Lower lobe of right lung (tissue), 2 donors: ENCODE measurements at places on chromosomes 4 and X. TPM values are rescaled to one million over a fixed set of nuclear protein-coding genes. Genes with fewer than 3 reads are reported as not detected.

Gene TCP11X2
- total RNA-seq: 0.27 TPM

Gene SPANXN3
- total RNA-seq: not detected

Gene FOXR2
- not detected for total RNA-seq

DNA sequence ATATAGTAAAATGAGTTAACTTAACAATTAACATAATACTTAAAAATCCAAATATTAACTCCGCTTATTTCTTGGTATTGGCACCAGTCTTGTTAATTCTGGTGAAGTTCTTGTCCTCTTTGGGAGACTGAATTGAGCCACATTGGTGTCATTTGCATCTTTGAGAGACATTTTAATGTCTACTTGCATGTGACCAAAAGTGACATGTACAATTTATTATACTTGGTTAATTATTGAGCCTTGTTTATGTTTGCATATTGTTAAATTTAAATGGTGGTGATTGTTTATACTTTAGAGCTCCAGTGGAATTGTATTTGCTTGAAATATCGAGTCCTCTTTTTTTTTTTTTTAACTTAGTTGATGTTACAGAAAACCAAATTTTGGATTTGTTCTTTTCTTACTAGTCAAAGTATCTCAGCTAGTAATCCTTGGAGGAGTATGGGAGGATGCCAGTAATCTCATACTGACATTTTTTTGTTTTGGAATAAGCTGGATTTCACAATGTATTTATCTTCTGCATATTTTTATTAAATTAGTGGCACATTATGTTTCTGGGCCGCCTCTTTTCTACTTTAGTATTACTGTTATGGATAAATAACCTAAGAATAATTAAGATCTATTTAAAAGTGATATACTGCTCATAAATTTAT is 3.9 kb downstream of the SPCS3 start:
- DNase-seq: no peak
- no peak overlapping the region for H3K27ac ChIP-seq
- H3K4me1 ChIP-seq: peaks cover 47% of the 10 kb centered on the region

DNA sequence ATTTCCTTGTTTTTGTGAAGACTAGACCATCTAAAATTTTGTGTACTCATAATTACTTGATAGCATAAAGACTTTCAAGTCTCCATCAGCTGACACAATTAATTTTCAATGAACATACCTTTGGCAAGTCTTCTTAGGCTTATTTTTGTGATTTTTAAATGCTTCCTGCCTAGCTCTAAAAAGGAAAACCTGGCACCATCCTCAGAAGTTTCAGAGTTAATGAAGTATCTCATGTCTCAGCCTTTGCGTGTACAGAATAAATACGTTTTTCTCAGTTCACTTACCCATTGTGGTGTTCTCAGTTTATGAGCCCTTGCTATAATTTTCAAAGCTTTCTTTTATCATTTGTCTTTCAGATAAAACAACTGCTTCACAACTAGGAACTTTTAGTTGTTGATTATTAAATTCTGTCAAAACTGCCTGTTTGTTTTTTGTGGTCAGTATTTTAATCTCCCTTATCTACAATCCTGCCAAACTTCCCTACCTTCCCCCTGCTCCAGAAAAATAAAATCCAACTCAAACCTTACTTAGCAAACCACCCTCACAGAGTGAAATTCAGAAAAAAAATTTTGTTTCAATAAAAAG is 21.6 kb downstream of the ADD1 start:
- H3K4me3 ChIP-seq: no peak overlapping the region
- DNase-seq: no peak
- H3K4me1 ChIP-seq: peaks cover 100% of the 10 kb centered on the region
- H3K27ac ChIP-seq: peak overlapping the region; percentile 15
- H3K27me3 ChIP-seq: no peaks in the 10 kb centered on the region

DNA sequence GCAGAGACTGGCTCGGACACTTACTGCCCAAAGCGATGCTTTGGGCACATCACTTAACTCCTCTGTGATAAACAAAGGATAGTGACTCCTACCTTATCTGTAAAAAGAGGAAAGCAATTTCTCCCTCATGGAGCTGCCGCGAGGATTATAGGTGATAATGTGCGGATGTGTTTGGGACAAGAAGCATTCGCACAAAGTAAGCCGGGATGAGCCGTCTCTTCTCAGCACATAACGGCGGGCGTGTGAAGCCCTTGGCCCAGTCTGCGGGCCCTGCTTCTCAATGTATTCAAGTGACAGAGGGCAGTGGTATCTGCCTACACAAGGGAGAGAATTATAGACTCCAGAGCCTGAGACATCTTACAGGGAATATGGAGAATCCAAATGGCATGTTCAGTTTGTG is 550.3 kb upstream of the CPEB2 start:
- no peak overlapping the region for H3K4me3 ChIP-seq
- H3K36me3 ChIP-seq: no peaks in the 10 kb centered on the region
- no peak for DNase-seq

DNA sequence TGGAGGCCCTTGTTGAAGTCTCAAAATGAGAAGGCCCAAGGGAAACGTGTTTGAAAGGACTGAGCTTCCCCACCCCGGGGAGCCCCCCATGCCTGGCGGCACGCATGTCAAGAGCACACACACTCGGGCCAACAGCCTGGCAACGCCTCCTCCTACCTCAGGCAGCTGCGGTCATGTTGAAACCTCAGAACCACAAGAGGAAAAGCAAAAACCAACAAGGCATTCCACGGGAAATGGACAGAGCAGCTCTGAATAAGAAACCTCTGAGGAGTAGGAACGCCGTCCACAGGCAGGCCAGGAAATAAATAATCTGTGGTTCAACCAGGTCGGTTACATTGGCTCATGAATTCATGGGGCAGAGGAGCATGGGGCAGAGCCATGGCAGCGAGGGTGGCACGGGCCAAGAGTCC is 95.7 kb upstream of the AFAP1 start:
- no peaks in the 10 kb centered on the region for H3K27me3 ChIP-seq
- no peak overlapping the region for H3K27ac ChIP-seq
- DNase-seq: no peak

- no peaks in the 10 kb centered on the region for H3K36me3 ChIP-seq
- H3K27ac ChIP-seq: no peak overlapping the region
- H3K4me3 ChIP-seq: no peak overlapping the region
- DNase-seq: no peak
- no peaks in the 10 kb centered on the region for H3K27me3 ChIP-seq
- H3K4me1 ChIP-seq: no peaks in the 10 kb centered on the region
These were observed 139.4 kb upstream of the OTUD4 start for GRCh38 chr4:145319751-145320150.

- no peaks in the 10 kb centered on the region for H3K4me1 ChIP-seq
- no peaks in the 10 kb centered on the region for H3K36me3 ChIP-seq
- no peak for DNase-seq
- H3K27me3 ChIP-seq: no peaks in the 10 kb centered on the region
- H3K4me3 ChIP-seq: no peak overlapping the region
These were observed 1.1 kb upstream of the OTC start for GRCh38 chrX:38351346-38351745.

- no peak overlapping the region for H3K4me3 ChIP-seq
- no peaks in the 10 kb centered on the region for H3K27me3 ChIP-seq
- no peaks in the 10 kb centered on the region for H3K36me3 ChIP-seq
- H3K27ac ChIP-seq: no peak overlapping the region
- DNase-seq: no peak
These were observed 57.8 kb upstream of the MAGEA4 start for GRCh38 chrX:151854726-151855495.

GRCh38 chr4:111537871-111538270 is 607.4 kb upstream of the FAM241A start:
- no peak overlapping the region for H3K4me3 ChIP-seq
- no peaks in the 10 kb centered on the region for H3K36me3 ChIP-seq
- no peaks in the 10 kb centered on the region for H3K27me3 ChIP-seq
- no peaks in the 10 kb centered on the region for H3K4me1 ChIP-seq

- no peaks in the 10 kb centered on the region for H3K36me3 ChIP-seq
- no peak for DNase-seq
- peaks cover 5% of the 10 kb centered on the region for H3K27me3 ChIP-seq
- no peaks in the 10 kb centered on the region for H3K4me1 ChIP-seq
These were observed 10.7 kb upstream of the SPCS3 start for GRCh38 chr4:176309046-176309445.
